ENCODE measurements at places on chromosomes 7 and 10.

DNA sequence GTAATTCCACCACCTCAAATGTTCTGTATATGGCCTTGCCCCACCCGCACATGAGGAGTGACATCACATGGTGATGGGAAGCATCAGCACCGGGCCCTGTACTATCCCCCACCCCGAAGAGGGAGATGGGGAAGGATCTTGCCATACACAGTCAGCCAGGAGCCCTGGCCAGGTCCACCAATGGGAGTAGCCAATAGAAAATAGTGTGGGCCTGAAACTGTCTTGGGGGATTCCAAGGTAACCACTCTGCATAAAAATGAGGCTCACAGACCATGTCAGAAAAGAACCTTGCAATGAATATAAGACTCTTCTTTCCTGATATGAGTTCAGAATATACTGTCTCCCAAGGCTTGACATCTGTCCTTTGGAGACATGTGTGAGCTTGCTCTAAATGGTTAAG is 51.1 kb downstream of the ADRB1 start:
- DNase-seq: no peak

GRCh38 chr10:25797888-25798429 is 136.1 kb upstream of the MYO3A start:
- DNase-seq: no peak

DNA sequence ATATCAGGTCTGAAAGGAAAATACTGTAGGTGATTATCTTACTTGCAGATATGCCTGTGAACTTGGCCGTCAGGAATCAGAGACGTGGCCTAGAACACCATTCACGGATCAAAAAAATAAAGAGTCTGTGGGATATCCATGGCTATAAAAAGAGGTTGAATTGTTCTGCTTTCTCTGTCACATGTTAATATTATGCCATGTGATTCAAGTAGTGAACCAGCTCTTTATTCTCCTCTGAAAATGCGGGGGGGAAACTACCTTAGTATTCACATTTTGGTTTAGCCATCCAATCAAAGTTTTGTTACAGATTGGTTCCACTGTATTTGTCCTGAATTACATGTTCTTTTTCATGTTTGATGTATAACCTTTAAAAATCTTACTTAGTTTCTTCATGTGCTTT is 120.5 kb downstream of the CCNY start:
- no peak for DNase-seq

DNA sequence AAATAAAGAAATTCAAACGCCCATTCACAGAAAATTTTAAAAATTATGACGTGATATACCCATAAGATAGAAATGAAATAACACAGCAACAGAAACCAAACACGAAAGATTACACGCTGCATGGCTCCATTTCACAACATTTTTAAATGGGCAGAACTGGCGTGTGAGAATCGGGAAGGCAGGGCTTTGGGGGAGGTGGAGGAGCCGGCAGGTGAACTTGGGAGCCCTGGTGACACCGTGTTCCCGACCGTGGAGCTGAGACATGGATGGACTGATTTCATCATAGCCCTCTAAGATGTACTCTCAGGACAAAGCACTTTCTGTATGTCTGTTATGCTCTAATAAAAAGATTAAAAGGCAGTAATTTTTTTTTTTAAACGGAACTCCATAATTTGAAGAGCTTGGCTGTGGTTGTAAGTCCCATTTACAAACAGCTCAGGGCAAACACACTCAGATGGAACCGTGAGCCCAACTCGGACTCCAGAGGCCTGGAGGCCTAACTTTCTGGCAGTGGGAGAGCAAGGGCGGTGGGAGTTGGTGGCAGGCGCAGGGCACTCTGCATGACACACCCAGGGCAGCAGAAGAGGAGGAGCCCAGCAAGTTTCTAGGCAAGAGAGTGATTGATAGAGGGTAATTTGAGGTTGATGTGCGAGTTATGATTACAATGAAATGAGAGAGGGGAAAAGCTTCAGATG is 203.4 kb downstream of the MAD1L1 start:
- no peak for DNase-seq

All from activated CD8-positive, alpha-beta T cell treated with anti-CD3 and anti-CD28 coated beads, Interleukin-2, amount 10 ng/mL, durations not matched to agents 7 days and 5 days (primary cell).